ENCODE measurements at places on chromosomes 3 and 15. TPM values are rescaled to one million over a fixed set of nuclear protein-coding genes. Genes with fewer than 3 reads are reported as not detected.
A peak's percentile ranks its signal among the peaks of the same experiment; 100 is the strongest.

DNA sequence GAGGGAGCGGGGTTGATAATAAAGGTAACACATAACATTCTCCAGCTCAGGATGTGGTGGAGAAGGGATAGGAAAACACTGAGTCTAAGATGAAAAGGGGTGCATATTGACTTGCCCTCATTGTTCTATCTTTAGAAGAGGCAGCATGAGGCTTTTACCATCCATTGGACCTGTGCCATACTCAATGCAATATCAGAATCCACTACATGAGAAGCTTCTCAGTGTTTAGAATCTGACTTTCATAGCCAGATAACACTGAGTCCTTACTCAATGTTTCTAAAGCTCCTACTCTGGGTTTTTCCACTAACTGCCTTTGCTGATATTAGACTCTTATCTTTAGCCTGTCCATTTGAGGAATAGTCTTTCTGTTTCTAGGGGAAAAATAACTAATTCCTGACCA lies 24.3 kb upstream of the GADL1 start:
- DNase-seq: no peak
- H3K4me3 ChIP-seq: no peak overlapping the region
- peaks cover 21% of the 10 kb centered on the region for H3K27me3 ChIP-seq
- no peak overlapping the region for H3K27ac ChIP-seq
- no peaks in the 10 kb centered on the region for H3K4me1 ChIP-seq
- no peaks in the 10 kb centered on the region for H3K36me3 ChIP-seq

- no peaks in the 10 kb centered on the region for H3K36me3 ChIP-seq
- no peaks in the 10 kb centered on the region for H3K4me1 ChIP-seq
- DNase-seq: no peak
- no peak overlapping the region for H3K27ac ChIP-seq
- no peaks in the 10 kb centered on the region for H3K27me3 ChIP-seq
- no peak overlapping the region for H3K4me3 ChIP-seq
Observed at GRCh38 chr3:116384717-116385116, 60.6 kb downstream of the LSAMP start.

GRCh38 chr3:100525753-100526612 lies 33.6 kb downstream of the TMEM45A start:
- H3K4me1 ChIP-seq: peaks cover 12% of the 10 kb centered on the region
- peak overlapping the region; percentile 57 for H3K4me3 ChIP-seq
- peak overlapping the region; percentile 45 for H3K27ac ChIP-seq

DNA sequence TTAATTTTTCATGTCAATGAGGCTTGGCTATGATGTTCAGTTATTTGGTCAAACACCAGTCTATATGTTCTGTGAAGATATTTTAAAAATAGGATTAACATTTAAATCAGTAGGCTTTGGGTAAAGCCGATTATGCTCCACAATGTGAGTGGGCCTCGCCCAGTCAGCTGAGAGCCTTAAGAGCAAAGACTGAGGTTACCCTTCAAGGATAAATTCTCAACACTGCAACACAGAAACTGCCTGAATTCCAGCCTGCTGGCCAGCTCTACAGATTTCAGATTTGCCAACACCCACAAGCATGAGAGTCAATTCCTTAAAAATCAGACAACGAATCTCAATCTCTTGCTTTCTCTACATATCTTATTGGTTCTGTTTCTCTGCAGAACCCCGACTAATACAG lies 188.3 kb downstream of the PLCH1 start:
- DNase-seq: no peak
- no peaks in the 10 kb centered on the region for H3K27me3 ChIP-seq
- peaks cover 20% of the 10 kb centered on the region for H3K36me3 ChIP-seq
- peak overlapping the region; percentile 20 for H3K27ac ChIP-seq
- H3K4me3 ChIP-seq: no peak overlapping the region
- peaks cover 59% of the 10 kb centered on the region for H3K4me1 ChIP-seq

GRCh38 chr3:141663993-141664392 lies 74.1 kb upstream of the RNF7 start:
- H3K27me3 ChIP-seq: peaks cover 50% of the 10 kb centered on the region
- H3K36me3 ChIP-seq: peaks cover 11% of the 10 kb centered on the region

PCOLCE2 gene
- total RNA-seq: 9.6 TPM

GRCh38 chr15:95760508-95760907 lies 570.0 kb upstream of the NR2F2 start:
- H3K27ac ChIP-seq: no peak overlapping the region
- H3K4me1 ChIP-seq: peaks cover 16% of the 10 kb centered on the region
- H3K36me3 ChIP-seq: no peaks in the 10 kb centered on the region

- no peak overlapping the region for H3K27ac ChIP-seq
- H3K27me3 ChIP-seq: no peaks in the 10 kb centered on the region
- H3K4me1 ChIP-seq: peaks cover 5% of the 10 kb centered on the region
- no peak for DNase-seq
- no peaks in the 10 kb centered on the region for H3K36me3 ChIP-seq
Observed at GRCh38 chr3:173943264-173943663, 545.7 kb downstream of the NLGN1 start.

DNA sequence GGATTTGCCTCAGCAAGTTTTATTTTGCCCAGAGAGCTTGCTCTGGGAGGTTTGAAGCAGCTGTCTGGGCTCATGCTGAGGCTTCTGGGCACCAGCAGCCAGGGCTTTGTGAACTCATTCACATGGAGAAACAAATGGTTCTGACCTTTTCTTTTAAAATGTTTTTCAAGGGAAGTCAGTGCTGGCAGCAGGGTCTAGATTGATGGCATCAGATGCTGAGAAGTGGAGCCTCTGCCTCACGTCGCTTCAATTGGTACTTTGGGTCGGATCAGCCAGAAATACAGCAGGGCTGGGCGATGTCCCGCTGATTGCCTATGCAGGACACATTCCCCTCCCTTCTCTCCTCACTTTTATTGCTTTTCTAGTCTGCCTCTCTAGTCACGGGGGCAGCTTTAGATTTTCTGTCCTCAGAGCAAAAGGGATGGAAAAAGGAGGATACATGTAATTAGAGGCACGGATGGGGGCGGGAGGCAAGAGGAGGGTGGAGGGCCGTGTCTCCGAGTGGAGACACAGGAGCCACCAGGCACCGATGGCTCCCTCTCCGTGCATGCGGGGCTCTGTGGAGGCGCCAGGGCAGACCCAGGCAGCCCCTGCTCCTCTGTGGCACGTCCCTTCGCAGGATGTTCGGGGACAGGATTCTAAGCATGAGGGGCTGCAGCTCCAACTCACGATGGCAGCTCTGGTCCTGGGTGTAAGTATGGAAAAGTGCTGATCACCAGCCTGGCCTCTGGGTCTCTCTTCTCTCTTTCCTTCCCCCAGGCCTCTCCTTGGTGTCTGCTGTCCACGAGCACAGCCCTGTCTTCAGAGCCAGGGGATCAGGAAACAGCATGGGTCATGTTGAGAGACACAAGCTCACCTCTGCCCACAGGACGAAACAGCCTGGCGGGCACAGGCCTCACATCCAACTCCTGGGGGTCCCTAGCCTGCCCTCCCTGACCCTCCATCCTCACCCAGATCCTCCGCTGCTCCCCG lies 116.1 kb downstream of the FAM43A start:
- no peak overlapping the region for H3K27ac ChIP-seq
- peaks cover 80% of the 10 kb centered on the region for H3K27me3 ChIP-seq
- no peak overlapping the region for H3K4me3 ChIP-seq

DNA sequence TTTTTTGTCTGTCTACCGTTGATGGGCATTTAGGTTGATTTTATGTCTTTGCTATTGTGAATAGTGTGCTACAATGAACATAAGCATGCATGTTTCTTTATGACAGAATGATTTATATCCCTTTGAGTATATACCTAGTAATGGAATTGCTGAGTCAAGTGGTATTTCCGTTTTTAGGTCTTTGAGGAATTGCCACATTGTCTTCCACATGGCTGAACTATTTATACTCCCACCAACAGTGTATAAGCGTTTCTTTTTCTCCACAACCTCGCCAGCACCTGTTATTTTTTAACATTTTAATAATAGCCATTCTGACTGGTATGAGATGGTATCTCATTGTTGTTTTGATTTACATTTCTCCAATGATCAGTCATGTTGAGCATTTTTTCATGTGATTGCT lies 89.6 kb upstream of the GALNT15 start:
- DNase-seq: no peak
- no peak overlapping the region for H3K27ac ChIP-seq
- no peak overlapping the region for H3K4me3 ChIP-seq
- no peaks in the 10 kb centered on the region for H3K27me3 ChIP-seq
- H3K36me3 ChIP-seq: no peaks in the 10 kb centered on the region

CLRN1 gene
- total RNA-seq: not detected

- no peak overlapping the region for H3K4me3 ChIP-seq
- no peak for DNase-seq
- no peaks in the 10 kb centered on the region for H3K4me1 ChIP-seq
- H3K36me3 ChIP-seq: no peaks in the 10 kb centered on the region
- H3K27me3 ChIP-seq: no peaks in the 10 kb centered on the region
- H3K27ac ChIP-seq: no peak overlapping the region
Observed at GRCh38 chr3:116135457-116136085, 309.7 kb downstream of the LSAMP start.

DNA sequence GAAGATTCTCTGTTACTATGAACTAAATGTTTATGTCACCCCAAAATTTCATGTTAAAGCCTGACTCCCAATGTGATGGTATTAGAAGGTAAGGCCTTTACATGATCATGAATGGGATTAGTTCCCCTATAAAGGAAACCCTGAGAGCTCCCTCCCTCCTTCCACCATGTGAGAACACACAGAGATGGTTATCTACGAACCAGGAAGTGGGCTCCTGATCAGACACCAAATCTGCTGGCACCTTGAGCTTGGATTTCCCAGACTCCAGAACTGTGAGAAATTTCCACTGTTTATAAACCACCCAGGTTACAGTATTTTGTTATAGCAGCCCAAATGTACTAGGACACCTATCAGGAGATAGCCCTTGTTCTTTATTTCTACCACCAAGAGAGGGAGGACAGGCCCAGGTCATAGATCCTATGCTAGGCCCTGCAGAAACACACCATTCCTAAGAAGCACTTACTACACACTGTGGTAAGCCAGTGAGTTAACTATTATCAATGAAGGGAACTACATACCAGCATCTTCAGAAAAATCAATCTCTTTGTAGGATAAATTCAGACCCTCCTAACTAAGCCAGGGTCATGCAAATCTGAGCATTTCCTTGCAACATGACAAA lies 59.0 kb downstream of the PRKAR2A start:
- H3K27me3 ChIP-seq: no peaks in the 10 kb centered on the region
- no peaks in the 10 kb centered on the region for H3K36me3 ChIP-seq
- no peak for DNase-seq
- no peak overlapping the region for H3K27ac ChIP-seq
- H3K4me1 ChIP-seq: no peaks in the 10 kb centered on the region
- no peak overlapping the region for H3K4me3 ChIP-seq

- H3K36me3 ChIP-seq: no peaks in the 10 kb centered on the region
- no peak overlapping the region for H3K27ac ChIP-seq
- no peak for DNase-seq
- no peaks in the 10 kb centered on the region for H3K4me1 ChIP-seq
Observed at GRCh38 chr3:168152149-168152548, 56.4 kb upstream of the GOLIM4 start.

DNA sequence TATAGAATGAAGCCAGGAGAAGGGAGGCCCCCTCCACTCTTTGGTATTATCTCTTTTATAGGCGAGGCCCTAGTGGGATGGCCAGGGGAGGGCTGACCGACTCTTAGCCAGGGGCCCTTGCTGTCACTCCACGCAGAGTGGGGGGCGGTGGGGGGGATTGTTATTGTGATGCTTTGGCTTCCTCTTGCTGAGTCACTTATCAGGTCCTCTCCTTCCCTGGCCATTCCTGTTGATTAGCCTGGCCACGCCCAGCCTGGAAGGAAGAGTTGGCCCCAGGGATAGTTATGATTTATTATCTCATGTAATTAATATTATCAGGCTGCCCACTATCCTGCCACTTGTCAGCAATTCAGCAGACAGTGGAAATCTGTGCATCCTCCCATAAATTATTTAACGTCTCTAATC lies 25.5 kb upstream of the SKOR1 start:
- H3K4me1 ChIP-seq: no peaks in the 10 kb centered on the region
- no peak overlapping the region for H3K4me3 ChIP-seq
- H3K27ac ChIP-seq: no peak overlapping the region
- H3K36me3 ChIP-seq: no peaks in the 10 kb centered on the region

DNA sequence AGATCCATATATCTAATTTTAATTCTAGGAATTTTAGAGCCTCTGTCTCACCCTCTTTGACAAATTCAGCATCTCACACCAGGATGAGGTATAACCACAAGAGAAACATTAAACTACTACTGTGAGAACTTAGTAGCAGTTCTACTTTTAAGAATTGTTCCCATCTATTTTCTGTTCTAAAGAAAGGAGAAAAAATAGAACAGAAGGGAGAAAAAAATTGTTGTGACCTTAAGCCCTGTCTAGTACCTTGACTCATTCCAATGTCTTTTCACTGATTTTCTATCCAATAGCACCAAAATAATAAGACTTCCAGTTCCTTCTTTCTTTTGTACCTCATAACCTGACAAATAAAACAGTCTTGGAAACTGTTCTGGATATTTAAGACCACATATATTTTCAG lies 37.0 kb downstream of the FRMD5 start:
- no peaks in the 10 kb centered on the region for H3K27me3 ChIP-seq
- H3K4me3 ChIP-seq: no peak overlapping the region
- H3K4me1 ChIP-seq: peaks cover 18% of the 10 kb centered on the region
- DNase-seq: no peak
- H3K27ac ChIP-seq: peak overlapping the region; percentile 50
- H3K36me3 ChIP-seq: peaks cover 4% of the 10 kb centered on the region

TMIE gene
- 0.26 TPM for total RNA-seq

- H3K27me3 ChIP-seq: no peaks in the 10 kb centered on the region
- no peak overlapping the region for H3K4me3 ChIP-seq
- H3K4me1 ChIP-seq: peaks cover 37% of the 10 kb centered on the region
- DNase-seq: no peak
Observed at GRCh38 chr3:136949146-136949545, 8.6 kb upstream of the IL20RB start.

- H3K27ac ChIP-seq: no peak overlapping the region
- no peaks in the 10 kb centered on the region for H3K4me1 ChIP-seq
- H3K36me3 ChIP-seq: no peaks in the 10 kb centered on the region
- no peak for DNase-seq
- no peaks in the 10 kb centered on the region for H3K27me3 ChIP-seq
Observed at GRCh38 chr3:96779810-96780209, 34.6 kb upstream of the EPHA6 start.

DNA sequence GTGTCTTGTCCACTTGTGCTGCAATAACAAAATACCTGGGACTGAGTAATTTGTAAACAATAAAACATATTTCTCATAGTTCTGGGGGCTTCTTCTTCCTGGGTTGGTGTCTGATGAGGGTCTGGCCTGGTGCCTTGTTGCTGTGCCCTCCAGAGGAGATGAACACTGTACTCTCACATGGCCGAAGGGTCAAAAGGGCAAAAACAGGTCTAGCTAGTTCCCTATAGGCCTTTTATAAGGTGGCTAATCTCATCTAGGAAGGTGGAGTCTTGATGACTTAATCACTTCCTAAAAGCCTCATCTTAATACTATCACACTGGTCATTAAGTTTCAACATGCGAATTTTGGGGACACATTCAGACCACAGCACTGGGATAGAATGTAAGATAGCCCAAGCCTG lies 228.4 kb downstream of the TLE3 start:
- peaks cover 4% of the 10 kb centered on the region for H3K36me3 ChIP-seq
- H3K27me3 ChIP-seq: peaks cover 24% of the 10 kb centered on the region
- H3K4me1 ChIP-seq: peaks cover 14% of the 10 kb centered on the region
- peak; percentile 57 for DNase-seq
- no peak overlapping the region for H3K27ac ChIP-seq

Data from Calu3 (cell line).